ENCODE measurements at places on chromosomes 1 and 21.

DNA sequence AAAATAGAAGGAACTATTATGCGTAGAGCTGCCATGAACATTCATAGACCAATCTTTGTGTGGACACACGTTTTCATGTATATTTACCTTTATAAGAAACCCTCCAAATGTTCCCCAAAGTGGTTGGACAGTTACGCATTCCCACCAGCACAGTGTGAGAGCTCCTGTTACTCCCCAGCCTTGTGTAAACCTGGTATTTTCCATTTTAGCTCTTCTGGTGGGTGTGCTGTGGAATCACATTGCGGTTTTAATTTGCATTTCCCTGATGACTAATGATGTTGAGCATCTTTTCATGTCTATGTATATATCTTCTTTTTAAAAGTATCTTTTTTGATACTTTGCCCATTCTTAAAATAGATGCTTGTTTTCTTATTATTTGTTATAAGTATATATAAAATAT, 3.2 kb upstream of the UBASH3A start:
- no peak for DNase-seq

GRCh38 chr1:183164340-183164739, 21.7 kb upstream of the LAMC2 start:
- DNase-seq: no peak

GRCh38 chr1:209544098-209544497, 39.4 kb upstream of the CAMK1G start:
- DNase-seq: no peak

DNA sequence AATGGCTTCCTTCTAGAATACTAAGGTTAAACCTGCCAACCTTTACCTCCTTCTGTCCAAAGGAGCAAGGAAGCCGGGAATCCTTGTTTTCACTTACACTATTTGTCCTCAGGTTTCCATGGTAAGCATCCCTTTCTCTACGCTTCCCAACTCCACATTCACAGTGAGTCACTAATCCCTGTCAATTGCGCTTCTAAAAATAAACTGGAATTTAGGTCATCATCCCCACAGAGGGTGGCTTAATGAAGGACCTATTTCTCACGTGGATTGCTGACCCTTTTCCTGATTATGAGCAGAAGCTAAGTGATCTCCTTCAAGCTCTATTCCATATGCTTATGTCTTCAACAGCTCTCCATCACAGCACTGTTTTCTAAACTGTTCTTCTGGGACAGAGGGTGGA, 39.9 kb upstream of the ABCA4 start:
- DNase-seq: no peak

- DNase-seq: no peak
Observed at GRCh38 chr1:229209816-229210215, 61.1 kb upstream of the RAB4A start.

- no peak for DNase-seq
Observed at GRCh38 chr1:31795801-31796621, 19.8 kb downstream of the SPOCD1 start.

GRCh38 chr1:24934310-24935195, 4.5 kb upstream of the RUNX3 start:
- DNase-seq: no peak

- no peak for DNase-seq
Observed at GRCh38 chr1:225767634-225768540, 9.7 kb upstream of the SRP9 start.

DNA sequence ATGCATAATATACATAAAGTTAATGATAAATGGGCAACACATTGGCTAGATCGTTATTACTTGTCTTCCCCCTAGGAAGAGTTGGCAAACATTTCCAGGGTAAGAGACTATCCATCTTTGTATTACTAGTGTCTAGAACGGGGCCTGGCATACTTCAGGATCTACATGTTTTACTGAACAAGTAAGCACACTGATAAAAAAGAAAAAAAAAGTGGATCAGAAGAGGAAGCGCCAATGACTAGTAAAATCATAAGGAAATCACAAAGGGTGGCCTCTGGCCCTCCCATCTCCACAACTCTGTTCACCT, 482 bp downstream of the TM2D1 start:
- DNase-seq: no peak

GRCh38 chr1:203448521-203449061, 27.0 kb upstream of the PRELP start:
- DNase-seq: no peak

DNA sequence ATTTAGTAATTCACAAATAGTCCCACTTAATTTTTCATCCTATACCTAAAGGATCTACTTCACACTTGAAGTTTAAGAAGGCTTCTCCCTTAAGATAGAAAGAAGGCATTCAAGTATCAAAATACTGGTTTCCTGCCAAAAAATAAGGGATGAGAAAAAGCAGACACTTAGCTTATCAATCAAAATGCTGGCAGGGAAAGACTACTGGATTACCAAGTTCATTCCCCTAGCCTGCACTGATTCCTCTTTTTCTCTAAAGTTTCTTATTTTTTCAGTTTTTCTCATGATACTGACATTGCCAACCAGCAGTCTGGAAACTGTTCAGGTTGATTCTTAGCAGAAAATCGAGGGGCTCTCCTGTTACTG, 204.6 kb downstream of the GABPA start:
- no peak for DNase-seq

- DNase-seq: no peak
Observed at GRCh38 chr1:172845371-172845770, 186.5 kb downstream of the FASLG start.

DNA sequence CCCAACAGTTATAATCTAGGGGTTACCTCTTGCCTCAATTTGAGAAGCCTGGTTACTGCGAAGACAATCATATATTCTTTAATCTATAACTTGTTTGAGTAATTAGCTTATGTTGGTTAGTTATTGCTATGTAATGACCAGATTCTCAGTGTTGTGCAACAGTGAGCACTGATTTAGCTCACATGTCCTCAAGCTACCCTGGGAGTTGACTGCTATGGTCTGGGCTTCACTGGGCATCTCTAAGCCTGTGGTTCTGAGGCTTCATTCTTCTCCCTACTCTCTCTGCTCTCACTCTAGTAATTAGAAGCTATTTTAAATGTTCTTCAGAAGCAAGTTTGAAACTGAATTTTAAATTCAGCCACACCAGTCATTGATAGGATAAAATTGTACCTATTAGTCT, 371.8 kb downstream of the PBX1 start:
- DNase-seq: no peak

DNA sequence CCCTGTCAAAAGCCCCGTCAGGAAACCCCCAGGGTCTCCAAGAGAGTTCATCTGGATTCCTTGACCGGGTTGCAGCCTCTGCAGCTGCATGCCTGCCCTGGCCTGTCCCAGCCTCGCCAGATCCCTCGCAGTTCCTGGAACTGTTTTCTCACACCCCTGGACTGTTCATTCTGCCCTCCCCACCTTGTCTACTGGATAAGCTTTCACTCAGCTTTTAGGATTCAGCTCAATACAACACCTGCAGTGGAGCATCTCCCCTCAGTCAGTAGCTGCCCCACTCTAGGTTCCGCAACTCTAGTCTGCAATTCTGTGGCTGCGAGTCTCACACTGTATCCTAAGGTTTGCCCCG, 67.2 kb downstream of the FAM163A start:
- no peak for DNase-seq

GRCh38 chr1:214400131-214400530, 119.2 kb downstream of the SMYD2 start:
- no peak for DNase-seq

DNA sequence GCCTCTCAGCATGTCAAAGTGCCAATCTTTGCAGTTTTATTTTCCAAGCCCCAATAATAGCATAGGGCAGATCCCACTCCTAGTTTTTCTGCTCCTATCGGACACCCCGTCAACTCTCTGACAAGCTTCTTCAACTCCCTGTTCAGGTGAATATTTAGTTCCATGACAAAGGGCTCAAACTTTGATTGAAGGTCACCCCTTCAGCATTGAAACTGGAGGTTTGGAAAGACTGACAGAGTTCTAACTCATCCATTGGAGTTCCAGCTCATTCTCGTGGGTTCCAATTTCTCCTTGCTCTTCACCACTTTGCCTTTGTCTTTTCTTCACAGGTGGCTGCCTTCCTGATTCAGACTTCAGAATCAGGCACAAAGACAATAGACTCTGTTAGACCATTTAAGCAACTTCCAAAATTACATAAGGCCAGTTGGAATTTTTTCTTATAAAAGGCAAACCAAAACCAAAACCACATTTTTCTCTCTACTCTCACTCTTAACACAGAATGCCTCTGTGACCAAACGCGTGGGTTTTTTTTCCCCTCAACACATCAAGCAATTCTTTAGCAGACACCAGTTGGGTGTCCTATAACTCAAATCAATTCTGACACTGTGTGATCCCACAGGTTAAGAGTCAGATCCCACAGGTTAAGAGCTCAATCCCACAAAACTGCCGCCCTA, 169.3 kb upstream of the USP25 start:
- no peak for DNase-seq

GRCh38 chr1:170397061-170397460, 134.9 kb upstream of the GORAB start:
- DNase-seq: no peak

GRCh38 chr1:150981177-150981804, 801 bp upstream of the ANXA9 start:
- DNase-seq: no peak

- no peak for DNase-seq
Observed at GRCh38 chr1:99599678-99600175, 46.2 kb upstream of the PALMD start.

DNA sequence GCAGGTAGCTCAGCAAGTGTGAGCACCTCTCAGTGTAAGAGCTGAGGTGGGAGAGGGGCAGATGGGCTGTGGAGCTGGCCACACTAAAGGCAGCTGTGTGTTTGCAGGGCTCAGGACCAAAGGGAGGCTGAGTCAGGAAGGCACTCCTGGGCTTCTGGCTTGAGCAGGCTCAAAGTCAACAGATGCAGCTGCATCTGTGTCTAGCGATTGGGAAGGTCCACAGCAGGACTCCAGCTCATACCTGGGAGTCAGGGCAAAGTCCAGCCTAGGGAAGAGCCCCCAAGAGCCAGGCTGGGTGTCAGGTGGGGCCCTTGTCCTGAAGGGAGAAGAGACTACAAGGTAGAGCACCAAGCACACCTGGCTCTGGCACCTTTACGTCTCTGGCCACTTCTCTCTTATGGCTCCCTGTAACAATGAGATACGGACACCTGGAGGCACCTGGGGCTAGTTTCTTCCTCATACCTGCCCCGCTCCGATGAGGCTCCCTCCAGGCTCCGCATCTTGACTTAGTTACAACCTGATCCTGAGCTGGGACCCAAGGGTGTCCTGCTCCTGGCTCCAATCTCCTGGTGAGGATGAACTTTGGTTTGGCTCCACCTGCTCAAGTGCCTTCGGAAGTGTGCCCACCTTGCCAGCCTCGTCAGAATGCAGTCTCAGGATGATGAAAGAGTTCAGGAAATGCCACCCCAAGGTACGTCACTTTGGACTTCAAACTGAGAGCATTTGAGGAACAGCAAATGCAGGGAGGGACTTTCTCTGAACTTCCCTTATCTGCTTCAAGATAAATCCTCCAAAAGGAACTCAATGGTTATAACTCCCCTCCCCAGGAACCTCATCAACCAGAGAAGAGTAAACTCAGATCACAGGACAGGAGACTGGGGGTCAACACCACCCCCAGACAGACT, 21.5 kb upstream of the SLC2A1 start:
- no peak for DNase-seq

- DNase-seq: no peak
Observed at GRCh38 chr1:183173828-183174227, 12.2 kb upstream of the LAMC2 start.

GRCh38 chr1:28718586-28719331, 18.0 kb upstream of the YTHDF2 start:
- no peak for DNase-seq

DNA sequence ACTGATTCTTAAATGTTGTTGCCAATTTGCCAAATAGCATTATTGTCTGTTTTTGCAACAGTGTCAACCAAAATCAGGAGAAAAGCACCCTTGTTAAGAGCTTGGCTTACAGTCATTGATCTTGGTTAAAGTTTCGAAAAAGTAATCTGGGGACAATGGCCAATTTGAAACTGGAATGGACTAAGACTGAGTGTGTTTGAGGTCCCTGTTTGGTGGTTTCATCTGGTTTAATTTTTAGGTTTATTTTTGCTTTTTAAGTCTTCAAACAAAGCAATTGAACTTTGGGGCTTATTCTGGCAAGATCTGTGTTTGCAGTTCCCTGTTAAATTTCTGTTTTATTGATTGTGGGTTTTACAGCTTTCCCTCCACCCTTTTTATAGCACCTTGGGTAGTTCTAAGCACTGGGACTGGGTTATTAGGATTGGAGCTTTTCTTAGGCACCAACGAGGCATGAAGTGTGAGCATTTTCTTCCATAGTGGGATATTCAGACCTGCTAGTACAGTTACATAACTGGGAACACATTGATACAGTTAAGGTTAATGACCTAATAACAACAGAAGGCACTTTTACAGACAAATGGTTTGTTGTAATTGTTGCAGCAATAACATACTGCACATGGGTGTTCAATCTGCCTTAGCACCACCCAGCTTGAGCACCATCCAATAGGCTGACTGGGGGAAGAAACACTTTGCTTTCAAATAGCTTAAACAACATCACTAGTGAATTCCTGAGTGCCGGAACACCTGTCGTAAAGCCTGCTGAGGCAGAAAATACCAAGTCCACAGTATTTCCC, 40.6 kb upstream of the MAP10 start:
- no peak for DNase-seq

GRCh38 chr1:54838565-54839180, 37.5 kb upstream of the TTC22 start:
- no peak for DNase-seq

DNA sequence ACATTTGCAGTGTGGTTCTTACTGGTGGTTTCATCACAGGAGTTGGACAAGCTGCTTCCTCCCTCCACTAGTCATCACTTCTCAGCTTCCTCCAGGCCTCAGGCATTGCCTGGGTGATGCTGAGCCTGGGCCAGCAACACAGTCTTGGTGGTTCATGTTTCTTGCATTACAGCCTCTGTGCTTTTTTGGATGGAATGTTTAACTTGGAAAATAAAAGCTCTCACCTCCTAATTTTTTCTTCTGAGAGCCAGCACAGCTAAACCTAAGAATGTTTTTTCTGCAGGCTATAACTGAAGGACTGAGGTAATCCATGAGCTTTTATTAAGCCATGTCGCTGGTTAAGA, 66.1 kb upstream of the RHOU start:
- no peak for DNase-seq

GRCh38 chr1:67536957-67537666, 106.9 kb upstream of the SERBP1 start:
- DNase-seq: no peak

GRCh38 chr1:19765623-19766022, 34.1 kb downstream of the TMCO4 start:
- DNase-seq: no peak
